ENCODE measurements at places on chromosomes 2 and 18. TPM values are rescaled to one million over a fixed set of nuclear protein-coding genes. Genes with fewer than 3 reads are reported as not detected.

DNA sequence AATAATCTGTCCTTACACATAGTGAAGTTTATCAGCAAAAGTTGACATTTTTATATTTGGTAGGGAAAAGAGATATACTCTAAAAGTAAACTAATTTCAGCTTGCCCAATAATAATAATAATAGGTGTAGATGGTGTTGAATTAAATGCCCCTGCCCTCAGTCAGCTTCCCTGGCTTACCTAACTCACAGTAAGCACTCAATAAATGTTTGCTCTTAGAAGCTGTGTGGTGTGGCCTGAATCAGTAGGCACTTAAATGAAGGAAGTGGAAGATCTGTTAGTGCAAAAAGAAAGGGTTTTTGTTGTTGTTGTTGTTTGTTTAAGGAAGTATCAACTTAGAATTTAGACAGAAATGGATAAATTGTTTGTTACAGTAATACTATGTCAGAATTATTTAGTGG, 36.2 kb downstream of the EML4 start:
- DNase-seq: no peak

DNA sequence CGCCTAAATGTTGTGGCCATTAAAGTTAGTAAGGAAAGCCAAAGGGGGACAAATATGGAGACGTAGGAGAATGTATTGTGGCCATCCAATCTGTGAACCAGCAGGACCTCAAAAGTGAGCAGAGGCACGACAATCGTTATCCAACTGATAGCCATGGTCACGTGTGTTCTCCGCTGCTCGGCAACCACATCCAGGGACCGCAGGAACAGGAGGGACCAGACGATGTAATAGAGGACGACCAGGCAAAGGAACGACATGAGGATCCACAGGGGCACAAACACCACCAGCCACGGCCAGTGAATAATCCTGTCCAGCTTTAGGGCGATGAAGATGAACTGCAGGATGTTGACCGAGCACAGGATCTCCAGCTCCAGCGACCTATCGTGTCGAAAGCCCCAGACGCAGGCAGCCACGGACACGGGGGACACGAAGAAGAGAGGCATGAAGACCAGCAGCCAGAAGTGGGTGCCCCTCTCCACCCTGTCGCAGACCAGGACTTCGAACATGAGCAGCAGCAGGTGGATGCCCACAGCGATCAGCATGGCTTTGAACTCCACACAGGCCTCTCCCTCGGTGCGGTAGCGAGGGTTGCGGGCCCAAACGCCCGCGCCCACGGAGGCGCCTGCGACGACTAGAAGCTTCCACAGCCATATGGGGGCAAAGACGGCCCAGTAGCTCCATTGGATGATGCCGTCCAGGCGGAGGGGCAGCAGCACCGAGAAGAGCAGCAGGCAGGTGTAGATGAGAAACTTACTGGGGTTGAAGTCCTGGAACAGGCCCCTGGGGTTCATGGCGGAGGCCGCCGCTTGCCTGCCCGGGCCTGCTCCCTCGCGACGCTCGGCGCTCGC, 790 bp downstream of the TMEM185B start:
- no peak for DNase-seq

- no peak for DNase-seq
These were observed 543.0 kb upstream of the TNP1 start for GRCh38 chr2:217402761-217403383.

DNA sequence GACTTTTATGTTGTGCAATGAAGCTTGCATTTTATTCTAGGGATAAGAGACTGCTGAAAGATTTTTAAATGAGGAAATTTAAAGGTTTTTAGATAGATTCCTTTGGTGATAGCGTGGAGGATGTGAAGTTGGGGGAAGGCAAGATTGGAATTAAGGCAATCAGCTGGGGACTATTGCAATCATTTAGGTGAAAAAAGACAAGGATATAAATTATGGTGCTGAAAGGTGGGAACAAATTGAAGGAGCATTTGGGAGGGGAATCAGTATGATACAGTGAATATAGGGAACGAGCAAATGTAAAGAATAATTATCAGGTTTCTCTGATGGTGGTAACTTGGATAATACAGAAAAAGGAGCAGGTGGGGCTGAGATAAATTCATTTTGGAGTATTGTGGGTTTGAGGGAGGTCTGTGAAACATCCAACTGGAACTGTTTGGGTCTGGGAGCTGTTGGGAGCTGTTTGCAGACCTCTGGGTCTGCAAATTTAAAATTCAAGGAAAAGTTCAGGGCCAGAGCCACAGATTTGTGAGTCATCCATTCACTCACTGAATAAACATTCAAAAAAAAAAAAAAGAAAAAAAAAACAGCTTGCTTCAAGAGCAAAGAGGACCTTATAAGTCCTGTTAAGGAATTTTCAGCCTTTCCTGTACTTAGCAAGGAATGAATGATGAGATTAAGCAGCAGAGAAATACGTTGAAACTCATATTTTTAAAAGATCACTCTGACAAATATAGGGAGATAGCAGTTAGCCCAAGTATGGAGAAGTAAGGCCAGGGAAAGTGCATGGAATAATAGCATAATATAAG, 257.5 kb upstream of the FN1 start:
- DNase-seq: no peak

DNA sequence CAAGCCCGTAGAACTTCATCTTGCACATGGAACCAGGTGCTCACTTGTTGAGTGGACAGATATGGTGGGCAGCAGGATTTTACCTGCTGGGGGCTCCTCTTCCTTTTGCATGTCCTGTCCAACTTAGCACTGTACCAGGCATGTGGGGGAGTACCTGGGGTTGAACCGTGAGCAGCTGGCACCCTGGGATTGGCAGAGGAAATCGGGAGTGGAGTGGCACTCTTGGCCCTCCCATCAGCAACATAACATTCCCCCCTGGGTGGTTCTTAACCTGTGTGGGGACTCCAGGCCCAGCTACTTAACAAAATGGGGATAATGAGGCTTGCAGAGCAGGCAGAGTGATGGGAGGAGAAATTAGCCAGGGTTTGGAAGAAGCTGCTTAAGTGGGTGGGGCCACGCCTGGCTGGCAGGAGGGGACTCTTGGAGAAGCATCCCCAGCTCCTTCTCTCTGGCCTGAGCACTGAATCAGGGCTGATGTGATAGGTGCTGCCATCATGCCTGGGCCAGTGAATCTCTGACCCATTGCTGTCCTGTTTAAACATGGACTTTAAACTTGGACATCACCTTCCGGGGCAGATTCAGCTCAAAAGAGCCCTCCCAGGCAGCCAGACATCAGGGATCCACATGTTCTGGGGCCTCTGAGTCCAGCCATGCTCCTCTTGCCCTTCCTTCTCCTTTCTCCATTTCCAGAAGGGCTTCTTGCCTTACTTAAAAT, 15.5 kb downstream of the FOSL2 start:
- peak; percentile 8 for DNase-seq

- DNase-seq: no peak
These were observed 77.0 kb downstream of the ZSWIM2 start for GRCh38 chr2:186771850-186772463.

Gene FER1L5
- 0.14 TPM for total RNA-seq
